Choroid plexus epithelial cell (primary cell): ENCODE measurements at places on chromosomes 13 and 19.
A peak's percentile ranks its signal among the peaks of the same experiment; 100 is the strongest.

- DNase-seq = peak; percentile 85
These were observed 88.4 kb upstream of the IRS2 start for GRCh38 chr13:109874484-109875454.

DNA sequence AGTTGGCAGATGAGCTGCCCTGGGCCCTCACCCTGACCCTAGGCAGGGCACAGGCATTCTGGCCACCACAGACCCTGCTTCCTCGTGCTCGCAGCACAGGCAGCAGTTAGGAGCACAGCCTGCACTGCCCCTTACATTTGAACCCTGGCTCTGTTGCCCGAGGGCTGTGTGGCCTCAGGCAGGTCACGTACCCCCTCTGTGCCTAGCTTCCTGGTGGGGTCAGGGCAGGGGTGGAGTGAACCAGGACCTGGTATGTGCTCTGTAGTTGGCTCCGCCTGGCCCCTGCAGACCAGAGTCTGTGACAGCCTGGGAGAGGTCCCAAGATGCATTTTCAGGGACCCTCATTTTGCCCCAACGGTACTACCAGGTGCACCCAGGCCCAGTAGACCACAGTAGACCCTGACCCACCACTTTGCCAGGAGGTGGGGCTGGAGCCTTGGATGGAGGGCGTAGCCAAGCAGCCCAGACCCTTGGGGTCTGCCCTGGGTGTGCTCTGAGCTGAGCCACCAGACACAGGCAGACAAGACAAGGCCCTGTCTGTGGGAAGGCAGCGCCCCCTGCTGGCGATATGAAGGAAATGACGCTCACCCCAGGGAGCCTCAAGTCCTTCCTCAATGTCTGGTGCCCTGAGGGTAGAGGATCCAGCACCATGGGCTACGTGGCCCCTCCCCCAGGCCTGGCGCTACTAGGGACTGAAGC lies 9.1 kb downstream of the LYL1 start:
- DNase-seq = peak; percentile 92

- no peak for DNase-seq
These were observed 10.5 kb downstream of the LAMP1 start for GRCh38 chr13:113307491-113307890.

- DNase-seq = no peak
These were observed 4.4 kb upstream of the FAM187B start for GRCh38 chr19:35232912-35233311.

- DNase-seq = peak; percentile 71
These were observed 60.0 kb upstream of the LRCH1 start for GRCh38 chr13:46492946-46493345.

GRCh38 chr13:98240135-98240534 lies 63.1 kb upstream of the RNF113B start:
- no peak for DNase-seq

DNA sequence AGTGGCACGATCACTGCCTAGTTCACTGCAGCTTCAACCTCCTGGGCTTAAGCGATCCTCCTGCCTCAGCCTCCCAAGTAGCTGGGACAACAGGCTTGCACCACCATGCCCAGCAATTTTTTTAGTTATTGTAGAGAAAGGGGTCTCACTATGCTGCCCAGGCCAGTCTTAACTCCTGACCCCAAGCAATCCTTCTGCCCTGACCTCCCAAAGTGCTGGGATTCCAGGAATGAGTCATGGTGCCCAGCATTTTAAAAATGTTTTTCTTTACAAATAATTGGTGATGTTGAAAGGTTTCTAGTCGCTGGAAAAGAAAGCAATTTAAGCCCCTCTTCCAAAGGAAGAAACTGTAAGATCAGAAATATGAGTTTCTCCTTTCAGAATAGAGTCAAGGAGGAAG lies 19.4 kb downstream of the DYRK1B start:
- peak; percentile 23 for DNase-seq

GRCh38 chr19:33556261-33556660 lies 34.7 kb upstream of the PEPD start:
- DNase-seq = no peak

DNA sequence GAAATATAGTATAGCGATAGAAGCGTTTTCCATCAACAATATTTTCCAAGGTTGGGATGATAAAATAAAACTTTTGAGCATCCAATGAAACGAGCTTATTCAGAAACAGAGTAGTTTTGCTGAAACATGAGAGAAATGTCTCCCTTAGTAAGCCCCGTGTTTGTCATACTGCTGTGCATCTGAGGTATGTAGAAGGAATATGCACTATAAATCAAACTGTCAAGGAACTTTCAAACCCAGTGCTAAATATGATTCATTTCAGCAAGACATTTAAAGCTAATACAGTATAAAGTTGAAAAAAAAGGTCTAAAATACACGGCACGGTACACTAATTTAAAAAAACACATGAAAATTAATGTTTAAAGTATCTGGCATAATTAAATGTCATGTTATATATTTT lies 546.2 kb downstream of the SLITRK5 start:
- no peak for DNase-seq

DNA sequence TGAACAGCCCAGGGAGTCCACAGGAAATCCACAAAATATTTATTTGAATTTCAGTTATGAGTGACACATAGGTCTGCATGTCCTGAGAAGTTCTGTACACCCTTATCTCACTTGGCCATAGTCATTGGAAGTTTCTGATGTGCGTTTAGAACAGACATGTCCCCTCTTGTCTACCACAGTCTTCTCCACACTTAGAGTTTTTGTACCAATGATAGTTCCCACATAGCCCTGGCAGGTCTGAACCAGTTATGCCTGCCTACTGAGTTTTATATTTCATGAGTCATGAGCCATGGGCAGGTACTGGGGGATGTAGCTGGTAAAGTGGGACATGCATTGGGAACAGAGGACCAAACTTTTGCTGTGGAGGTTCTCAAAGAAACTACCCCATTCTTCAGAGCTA lies 11.3 kb downstream of the ZNF132 start:
- DNase-seq = no peak

DNA sequence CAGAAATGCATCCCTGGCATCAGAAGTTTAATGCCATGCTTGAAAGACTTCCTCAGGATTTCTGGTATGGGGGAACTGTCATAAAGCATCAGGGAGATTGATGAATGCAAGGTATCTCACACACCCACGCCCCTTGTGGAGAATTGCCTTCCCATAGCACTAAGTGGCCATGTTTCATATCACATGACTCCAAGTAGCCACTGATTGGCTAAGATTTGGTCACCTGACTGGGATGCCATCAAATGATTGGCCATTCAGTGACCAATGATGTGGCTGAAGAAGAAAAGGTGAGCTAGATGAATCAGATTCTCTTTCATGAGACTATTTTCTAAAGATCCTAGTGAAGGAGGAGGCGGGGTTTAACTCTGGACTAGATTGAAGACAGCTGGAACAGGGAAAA lies 7.3 kb downstream of the KLK8 start:
- no peak for DNase-seq

GRCh38 chr13:113889467-113889866 lies 25.6 kb upstream of the GAS6 start:
- no peak for DNase-seq

DNA sequence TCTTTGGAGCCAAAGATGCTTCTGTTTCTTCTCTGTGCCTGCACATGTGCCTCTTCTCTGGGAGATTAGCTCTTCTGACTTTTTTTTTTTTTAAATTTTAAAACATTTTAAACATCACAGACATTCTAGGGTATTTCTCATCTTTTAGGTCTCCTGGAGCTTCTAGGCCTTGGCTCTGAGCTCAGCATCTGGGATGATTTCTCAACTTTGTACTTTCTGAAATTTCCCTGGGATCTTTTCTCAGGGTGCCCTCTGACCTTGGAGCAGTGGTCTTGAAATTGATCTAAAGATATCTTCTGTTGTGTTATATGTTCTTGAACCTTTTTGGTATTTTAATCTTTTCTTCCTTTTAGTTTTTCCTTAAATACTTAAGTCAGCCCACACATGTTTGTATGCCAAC lies 6.2 kb downstream of the WASF3 start:
- DNase-seq = peak; percentile 71

- DNase-seq = no peak
These were observed 104.4 kb downstream of the TM9SF2 start for GRCh38 chr13:99605420-99606323.

DNA sequence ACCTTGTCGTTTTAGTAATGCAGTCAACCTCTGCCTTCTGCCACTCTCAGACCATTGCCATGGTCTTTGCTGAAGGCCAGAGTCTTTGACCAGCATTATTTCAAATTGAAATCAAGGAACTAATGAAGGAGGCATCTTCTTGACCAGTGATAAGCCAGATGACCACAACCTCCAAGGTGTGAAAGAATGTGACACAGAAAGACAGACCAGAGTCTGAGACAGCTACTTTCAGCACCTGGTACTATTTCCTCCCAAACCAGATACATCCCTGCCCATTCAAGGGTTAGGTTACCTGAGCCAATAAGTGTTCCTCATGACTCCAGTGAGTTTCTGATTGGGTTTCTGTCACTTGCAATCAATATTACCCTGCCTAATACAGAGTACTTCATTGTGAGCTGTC lies 20.3 kb upstream of the RNASEH2B start:
- no peak for DNase-seq

DNA sequence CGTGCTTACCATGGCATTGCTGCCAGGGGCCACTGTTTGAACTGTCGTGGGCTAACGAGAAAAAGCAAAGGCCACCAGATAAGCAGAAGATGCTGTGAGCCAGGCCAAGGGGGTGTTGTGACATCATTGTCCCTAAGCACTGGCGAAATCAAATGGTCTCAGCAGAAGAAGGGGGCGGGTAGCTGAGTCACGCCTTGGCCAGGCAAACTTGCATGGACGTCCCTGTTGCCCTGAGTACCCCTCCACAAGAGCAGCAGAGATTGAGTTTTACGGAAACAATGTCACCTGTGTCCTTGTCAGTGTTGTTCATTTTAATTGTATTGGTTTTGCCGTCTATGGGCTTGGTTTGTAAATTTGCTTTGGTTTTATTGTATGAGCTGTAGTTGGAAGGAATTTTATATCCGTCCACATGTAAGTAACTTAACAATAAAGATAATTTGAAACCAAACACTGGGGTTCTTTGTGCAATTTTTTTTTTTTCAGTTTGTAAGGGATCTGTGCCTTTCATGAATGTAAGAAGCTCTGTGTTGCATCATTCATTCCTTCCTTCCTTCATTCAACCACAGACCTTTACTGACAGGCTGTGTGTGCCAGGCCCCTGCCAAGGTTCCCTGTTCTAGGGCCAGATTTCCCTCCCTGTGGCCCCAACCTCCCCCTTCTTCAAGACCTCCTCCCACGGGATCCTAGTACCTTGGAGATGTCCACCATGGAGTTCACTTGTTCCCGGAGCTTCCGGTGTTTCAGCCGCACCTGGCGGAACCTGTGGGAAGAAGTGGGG lies 12.3 kb downstream of the KCNN4 start:
- DNase-seq = no peak

DNA sequence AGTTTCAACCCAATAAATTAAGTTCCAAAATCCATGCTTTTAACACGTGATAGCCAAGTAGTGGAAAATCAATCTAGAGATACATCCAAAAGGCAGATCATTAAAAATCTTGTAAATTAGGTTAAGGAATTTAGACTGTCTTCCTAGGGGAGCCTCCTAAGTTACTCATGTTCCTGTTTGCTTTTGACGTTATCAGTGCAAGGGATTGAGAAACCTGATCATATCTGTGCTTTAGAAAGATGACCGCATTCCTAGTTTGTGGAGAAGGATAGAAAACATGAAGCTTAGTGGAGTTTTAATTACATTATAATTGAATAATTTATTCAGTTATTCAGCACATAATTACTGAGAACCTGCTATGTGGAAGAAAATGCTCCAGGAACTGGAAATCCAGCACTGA lies 251.0 kb upstream of the ARGLU1 start:
- DNase-seq = no peak

DNA sequence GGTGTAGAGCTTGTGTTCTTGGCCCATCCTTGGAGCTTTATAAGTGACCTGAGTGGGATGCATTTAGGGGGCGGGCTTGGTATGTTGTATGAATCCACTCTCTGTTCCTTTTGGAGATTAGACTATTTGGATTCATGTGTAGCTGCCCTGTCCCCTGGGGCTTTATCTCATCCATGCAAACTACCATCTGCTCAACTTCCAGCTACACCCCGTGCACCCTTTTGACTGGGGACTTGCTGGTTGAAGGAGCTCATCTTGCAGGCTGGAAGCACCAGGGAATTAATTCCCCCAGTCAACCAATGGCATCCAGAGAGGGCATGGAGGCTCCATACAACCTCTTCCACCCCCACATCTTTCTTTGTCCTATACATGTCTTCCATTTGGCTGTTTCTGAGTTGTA lies 6.1 kb downstream of the CLEC4M start:
- no peak for DNase-seq

DNA sequence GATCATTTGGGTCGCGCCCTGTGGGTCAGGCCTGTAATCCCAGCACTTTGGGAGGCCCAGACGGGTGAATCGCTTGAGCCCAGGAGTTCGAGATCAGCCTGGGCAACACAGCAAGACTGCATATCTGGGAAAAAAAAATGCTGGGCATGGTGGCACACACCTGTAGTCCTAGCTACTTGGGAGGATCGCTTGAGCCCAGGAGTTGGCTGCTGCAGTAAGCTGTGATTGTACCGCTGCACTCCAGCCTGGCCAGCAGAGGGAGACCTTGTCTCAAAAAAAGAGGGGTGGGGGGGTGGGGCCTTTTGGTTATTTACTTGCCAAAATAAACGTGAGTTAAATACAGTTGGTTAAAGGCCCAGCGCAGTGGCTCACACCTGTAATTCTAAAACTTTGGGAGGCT lies 9.8 kb upstream of the ZNF544 start:
- peak; percentile 34 for DNase-seq
